ENCODE measurements at places on chromosomes 11 and 22. TPM values are rescaled to one million over a fixed set of nuclear protein-coding genes. Genes with fewer than 3 reads are reported as not detected.

- DNase-seq, result no peak
Observed at GRCh38 chr11:64605244-64605560, 14.2 kb downstream of the SLC22A12 start.

- DNase-seq, result peak; percentile 79
Observed at GRCh38 chr22:27670701-27671412, 130.7 kb downstream of the MN1 start.

DNA sequence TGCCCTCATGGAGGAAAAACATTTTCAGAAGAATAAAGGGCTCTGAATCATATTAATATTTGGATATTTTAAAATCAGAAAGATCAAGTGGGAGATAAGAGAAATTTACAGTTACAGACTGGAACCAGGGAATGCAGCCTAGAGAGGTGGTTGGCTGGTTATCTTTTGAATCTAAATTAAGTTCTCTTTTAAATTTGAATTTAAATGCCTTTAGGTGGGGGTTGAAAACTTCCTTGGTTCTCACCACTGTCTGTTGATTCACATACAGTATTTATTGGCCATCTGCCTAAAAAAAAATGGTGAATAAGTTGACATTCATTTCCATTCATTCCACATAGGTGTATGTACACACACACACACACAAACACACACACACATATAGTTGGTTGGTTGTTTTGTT, 35.7 kb upstream of the PTPRJ start:
- no peak for DNase-seq

- no peak for DNase-seq
Observed at GRCh38 chr11:125517116-125517770, 21.2 kb upstream of the FEZ1 start.

GRCh38 chr11:13343931-13344717, 66.5 kb downstream of the BMAL1 start:
- peak; percentile 59 for DNase-seq

- no peak for DNase-seq
Observed at GRCh38 chr11:26762089-26762488, 40.2 kb upstream of the SLC5A12 start.

- DNase-seq, result no peak
Observed at GRCh38 chr11:24667353-24667968, 170.6 kb downstream of the LUZP2 start.

GRCh38 chr22:38730411-38730871, 24.7 kb downstream of the GTPBP1 start:
- DNase-seq, result no peak

DNA sequence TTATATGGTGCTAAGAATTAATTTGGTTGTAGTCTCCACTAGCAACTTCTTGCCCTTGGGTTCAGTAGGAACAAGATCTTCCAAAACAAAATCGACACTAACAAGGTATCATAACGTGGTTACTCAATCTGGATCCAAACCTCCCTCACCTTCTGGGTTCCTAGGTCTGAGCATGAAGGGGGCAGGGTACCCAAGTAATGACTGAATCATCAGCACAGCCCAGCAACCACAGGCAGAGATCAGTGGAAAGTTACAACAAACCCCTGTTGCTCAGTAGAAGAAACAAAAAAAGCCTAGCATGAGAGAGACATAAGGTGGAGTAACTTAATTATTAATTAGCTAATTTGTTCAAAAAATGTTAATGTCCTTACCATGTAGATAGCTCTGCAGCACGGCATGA, 221.4 kb downstream of the BLID start:
- no peak for DNase-seq

GRCh38 chr22:47444746-47445065, 682.3 kb downstream of the TBC1D22A start:
- DNase-seq, result no peak

- no peak for DNase-seq
Observed at GRCh38 chr11:16871368-16871767, 132.9 kb downstream of the C11orf58 start.

GRCh38 chr11:44606472-44606871, 41.0 kb downstream of the CD82 start:
- DNase-seq, result no peak

- no peak for DNase-seq
Observed at GRCh38 chr11:83287631-83288030, 1.5 kb upstream of the CCDC90B start.

DNA sequence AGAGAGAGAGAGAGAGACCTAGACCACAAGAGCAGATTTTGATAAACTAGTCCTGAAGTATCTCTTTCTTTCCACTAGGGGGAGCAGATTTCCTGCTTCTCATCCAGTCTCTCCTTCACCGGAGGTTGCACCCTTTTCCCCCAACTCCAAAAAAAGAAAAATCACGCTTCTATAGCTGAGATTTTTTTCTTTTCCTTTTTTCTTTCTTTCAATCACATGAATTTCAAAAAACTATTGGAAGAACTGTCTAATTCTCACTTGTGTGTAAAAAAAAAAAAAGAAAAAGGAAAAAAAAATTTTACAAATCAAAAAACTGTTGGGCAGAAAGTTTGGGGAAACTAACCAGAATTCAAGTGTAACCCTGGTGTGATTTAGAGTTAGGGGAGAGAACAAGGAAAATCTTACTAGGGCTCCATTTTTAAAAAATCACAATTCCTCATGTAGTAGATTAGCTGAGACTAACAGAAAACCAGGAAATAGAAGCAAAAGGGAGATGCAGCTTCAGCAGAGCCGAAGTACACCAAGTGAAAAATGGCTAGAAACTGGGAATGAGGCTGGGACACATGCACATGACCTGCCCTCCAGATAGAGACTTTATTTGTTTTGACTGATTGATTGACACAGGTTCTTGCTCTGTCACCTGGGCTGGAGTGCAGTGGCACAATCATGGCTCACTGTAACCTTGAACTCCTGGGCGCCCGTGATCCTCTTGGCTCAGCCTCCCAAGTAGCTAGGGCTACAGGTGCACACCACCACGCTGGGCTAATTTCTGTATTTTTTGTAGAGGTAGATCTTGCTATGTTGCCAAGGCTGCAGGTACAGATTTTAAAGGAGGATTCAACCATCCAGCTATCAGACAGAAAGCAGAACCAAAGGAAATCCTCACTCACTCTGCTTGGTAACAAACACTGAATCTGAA, 27.1 kb downstream of the SDHD start:
- peak; percentile 5 for DNase-seq

DNA sequence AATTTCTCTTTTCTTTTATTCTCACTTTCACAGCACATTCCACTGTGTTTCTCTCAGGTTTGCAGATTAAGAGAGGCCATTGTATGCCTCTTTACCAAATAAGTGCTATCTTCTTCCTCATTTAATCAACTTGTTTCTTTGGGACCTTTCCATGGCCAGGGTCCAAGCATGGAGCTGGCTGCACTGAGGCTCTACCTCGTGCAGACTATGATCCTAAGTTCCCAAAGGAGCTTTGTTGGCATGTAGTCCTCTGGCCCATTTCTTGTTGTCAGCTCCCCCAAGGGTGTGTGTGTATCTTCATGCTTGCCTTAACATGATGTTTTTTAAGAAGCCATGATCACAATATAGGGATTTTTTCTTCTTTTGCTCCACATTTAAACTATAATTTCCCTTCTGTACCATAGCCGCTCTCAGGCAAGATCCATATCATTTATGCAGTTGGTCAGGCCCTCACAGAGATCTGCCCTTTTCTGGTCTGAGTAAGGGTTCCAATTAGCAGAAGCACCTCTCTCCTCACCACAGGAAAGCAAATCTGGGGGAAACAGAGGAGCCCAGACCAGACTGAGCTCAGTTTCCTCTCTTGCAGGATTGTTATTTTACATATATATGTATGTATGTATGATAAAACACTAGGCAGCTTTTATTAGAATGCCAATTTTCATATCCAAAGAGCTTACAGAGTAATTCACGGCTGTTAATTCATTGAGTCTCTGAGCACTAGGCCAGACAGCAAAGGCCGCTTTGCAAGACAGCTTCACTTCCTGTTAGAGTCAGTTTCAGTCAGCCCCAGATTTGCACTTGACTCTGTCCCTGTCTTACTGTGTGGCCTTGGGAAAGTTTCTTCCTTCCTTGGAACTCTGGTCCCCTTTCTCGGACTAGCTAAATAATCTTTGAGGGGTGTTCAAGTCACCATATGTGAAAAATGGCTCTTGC, 34.3 kb downstream of the CYB5R2 start:
- DNase-seq, result no peak

- DNase-seq, result no peak
Observed at GRCh38 chr11:3611976-3612678, 29.7 kb downstream of the ART5 start.

GRCh38 chr11:75541193-75542087, 15.7 kb upstream of the GDPD5 start:
- DNase-seq, result no peak

DNA sequence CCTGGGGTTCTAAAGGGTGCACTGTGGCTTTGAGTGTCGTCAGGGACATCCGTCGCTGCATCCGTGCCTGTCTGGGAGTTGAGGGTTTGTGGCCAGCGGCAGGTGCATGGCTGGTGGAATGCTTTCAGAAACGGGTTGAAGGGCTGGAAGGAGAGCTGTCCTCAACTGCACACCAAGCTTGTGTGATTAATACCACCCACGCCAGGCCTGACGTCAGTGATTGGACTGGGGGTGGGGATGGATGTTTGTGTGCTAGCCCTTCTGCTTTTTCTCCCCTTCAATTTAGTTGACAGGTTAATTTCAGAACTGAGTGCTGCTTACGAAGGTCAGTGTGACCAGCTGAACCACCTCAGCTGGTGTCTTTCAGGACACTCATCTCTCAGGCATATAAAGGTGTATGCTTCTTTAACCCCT, 3.2 kb upstream of the GAB2 start:
- DNase-seq, result no peak

DNA sequence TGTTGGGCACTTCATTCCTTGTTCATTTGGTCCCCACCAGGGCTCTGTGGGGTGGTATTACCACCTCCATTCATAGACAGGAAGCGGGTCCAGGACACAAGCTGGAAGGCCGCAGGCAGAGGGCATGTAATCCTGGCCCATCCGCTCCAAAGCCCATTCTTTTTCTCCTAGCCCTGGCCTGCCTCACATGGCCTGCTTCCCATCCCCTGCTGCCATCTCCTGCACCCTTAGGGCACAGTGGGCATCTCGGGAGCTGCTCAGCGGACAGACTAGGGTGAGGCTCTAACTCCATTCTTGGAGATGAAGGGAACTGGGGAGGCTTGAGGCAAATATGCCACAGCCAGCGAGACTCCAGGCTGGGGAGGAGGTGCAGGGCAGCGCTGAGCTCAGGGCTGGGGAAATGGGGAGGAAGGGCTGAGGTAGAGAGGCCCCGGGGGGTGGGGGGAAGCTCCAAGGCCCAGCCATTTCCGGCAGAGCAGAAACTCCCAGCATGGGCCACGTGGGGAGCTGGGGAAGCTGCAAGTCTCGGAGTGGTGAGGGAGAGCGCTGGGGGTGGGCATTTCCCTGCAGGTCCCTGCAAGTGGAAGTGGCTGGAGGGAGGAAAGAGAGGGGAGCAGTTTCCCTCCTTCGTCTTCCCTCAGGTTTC, 14.3 kb upstream of the BCL9L start:
- DNase-seq, result peak; percentile 19

- DNase-seq, result no peak
Observed at GRCh38 chr11:117411736-117412135, 84.1 kb downstream of the CEP164 start.

DNA sequence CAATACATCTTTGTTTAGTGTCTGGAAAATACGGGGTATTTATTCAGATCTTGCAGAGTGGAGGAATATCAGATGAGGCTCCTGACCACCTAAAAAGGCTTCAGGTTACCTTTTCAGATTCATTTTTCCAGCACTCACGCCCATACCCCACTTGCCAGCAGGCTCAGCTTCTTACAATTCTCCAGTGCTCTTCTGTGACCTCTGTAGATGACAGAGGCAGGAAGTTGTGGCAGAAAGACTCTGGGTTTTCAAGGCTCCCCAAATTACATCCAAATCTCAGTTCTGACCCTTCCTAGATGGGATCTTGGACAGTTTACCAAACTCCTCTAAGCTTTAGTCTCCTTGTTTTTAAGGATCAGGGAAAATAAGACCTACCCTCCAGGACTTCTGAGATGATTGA, 61.1 kb downstream of the SYTL2 start:
- DNase-seq, result no peak

- no peak for DNase-seq
Observed at GRCh38 chr11:47154616-47155570, 21.8 kb downstream of the ARFGAP2 start.

GRCh38 chr11:46181387-46181786, 60.1 kb upstream of the PHF21A start:
- no peak for DNase-seq

- no peak for DNase-seq
Observed at GRCh38 chr11:15981292-15981691, 375.1 kb downstream of the SOX6 start.

DNA sequence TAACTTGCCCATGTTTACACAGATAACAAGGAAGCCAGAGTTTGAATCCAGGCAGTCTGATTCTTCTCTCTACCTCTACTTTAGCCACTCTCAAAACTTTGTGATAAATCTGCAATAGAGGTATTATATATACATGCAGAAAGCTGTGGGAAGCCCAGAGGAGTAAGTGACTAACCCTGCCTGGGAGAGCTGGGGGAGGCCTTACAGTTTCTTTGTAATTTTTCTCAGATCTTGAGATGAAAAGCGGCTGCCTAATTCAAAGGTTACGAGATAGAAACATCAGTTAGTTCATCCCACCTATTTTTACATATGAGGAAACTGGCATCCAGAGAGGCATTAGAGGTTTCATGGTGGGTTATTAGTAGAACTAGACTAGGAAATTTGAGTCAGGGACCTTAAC, 4.9 kb downstream of the STIM1 start:
- no peak for DNase-seq

GRCh38 chr11:78958444-78958843, 383.8 kb upstream of the NARS2 start:
- DNase-seq, result no peak

GRCh38 chr22:38474003-38474607, 6.2 kb downstream of the KDELR3 start:
- DNase-seq, result no peak

HTR3A gene
- not detected for total RNA-seq

C11orf97 gene
- total RNA-seq, result not detected

TMEM134 gene
- total RNA-seq, result 125 TPM

HPX gene
- 0.68 TPM for total RNA-seq

SLC22A12 gene
- not detected for total RNA-seq

SMTNL1 gene
- not detected for total RNA-seq

TMEM121B gene
- total RNA-seq, result not detected

ACRV1 gene
- total RNA-seq, result not detected

MN1 gene
- 9.1 TPM for total RNA-seq

EIF3L gene
- total RNA-seq, result 582 TPM

NXPE2 gene
- total RNA-seq, result not detected

SCGB1C1 gene
- not detected for total RNA-seq

MMP1 gene
- total RNA-seq, result not detected

GAB4 gene
- not detected for total RNA-seq

SPI1 gene
- not detected for total RNA-seq

POU2AF2 gene
- not detected for total RNA-seq

OR6A2 gene
- total RNA-seq, result 0.48 TPM
